ENCODE measurements at places on chromosomes 11 and 22.

- no peak for DNase-seq
Observed at GRCh38 chr11:122181893-122182292, 65.9 kb upstream of the BLID start.

DNA sequence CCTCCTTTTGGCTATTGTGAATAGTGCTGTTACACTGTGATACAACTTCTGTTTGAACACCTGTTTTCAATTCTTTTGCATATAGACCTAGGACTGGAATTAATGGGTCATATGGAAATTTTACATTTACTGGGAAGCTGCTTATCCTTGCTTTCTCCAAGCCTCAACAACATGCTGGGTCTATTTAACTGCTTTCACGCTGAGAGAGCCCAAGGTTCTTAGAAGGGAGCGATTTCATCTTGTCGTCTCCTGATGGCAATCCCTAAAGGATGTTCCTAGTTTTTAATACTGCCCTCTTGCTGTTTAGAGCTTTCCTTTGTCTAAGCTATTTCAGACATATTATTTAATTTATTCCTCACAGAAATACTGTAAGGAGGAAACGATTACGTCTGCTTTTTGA is 15.5 kb downstream of the IRAG1 start:
- DNase-seq = no peak

- no peak for DNase-seq
Observed at GRCh38 chr22:38719196-38719595, 13.5 kb downstream of the GTPBP1 start.

GRCh38 chr11:75779960-75780359 is 11.4 kb downstream of the DGAT2 start:
- DNase-seq = no peak

GRCh38 chr11:114559425-114560310 is at the start of gene NXPE1:
Gene NXPE1, minus strand, starts transcription at chr11:114559881. Its CDS starts 8,680 bp downstream, at chr11:114551201.
- no peak for DNase-seq

DNA sequence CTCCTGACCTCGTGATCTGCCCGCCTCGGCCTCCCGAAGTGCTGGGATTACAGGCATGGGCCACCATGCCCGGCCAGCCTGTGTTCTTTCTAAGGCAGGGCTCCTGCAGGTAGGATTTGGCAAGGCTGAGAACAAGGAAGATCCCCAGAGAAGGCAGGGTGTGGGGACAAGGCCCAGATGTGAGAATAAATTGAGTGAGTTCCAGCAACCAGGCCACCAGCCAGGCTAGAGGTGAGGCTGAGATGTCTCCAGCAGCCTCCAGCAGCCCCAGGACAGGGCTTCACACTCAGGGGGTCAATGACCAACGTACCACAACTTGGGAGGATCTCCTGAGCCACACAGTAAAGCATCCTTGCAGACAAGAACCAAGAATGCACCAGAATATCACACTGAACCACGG is 75.1 kb downstream of the BUD13 start:
- DNase-seq = no peak

GRCh38 chr11:126332221-126332711 is 23.2 kb upstream of the ST3GAL4 start:
- DNase-seq = no peak

GRCh38 chr11:39741066-39741465 is 1718.4 kb downstream of the LRRC4C start:
- DNase-seq = no peak

DNA sequence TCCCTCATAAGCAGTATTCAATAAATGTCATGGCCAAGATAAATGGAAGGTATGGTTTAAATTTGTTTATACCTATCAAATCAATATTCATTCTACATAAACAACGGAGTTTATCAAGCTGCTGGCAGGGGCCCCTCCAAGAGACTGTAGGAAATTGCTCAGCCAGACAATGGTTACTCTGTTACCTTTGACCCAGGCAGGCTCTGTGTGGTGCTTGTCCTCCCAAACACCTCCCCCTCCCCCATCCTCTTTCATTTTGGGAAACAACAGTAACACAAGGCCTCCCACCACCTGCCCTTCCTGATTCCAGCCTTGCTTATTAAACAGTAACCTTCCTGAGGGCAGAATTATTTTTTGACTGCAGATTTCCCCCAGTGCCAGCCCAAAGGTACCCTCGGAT is 10.5 kb upstream of the ZBTB16 start:
- DNase-seq = no peak

DNA sequence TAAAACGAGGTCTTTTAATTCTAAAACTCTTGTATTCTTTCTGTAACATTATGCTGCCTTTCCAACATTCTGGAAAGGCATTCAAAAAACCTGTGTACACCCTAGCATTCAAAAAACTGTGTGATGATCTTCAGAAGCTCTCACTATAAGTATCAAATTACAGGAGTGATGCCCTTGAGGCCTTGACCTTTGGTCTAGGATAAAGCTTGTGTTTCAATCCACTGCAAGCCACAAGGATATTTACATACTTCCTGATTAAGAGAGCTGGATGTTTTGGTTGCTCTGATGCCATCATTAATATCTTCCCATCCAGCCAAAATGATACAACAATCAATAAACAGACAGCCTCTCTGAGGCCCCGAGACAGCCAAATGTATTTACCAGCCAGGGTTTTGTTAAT is 11.9 kb downstream of the CLPB start:
- no peak for DNase-seq

DNA sequence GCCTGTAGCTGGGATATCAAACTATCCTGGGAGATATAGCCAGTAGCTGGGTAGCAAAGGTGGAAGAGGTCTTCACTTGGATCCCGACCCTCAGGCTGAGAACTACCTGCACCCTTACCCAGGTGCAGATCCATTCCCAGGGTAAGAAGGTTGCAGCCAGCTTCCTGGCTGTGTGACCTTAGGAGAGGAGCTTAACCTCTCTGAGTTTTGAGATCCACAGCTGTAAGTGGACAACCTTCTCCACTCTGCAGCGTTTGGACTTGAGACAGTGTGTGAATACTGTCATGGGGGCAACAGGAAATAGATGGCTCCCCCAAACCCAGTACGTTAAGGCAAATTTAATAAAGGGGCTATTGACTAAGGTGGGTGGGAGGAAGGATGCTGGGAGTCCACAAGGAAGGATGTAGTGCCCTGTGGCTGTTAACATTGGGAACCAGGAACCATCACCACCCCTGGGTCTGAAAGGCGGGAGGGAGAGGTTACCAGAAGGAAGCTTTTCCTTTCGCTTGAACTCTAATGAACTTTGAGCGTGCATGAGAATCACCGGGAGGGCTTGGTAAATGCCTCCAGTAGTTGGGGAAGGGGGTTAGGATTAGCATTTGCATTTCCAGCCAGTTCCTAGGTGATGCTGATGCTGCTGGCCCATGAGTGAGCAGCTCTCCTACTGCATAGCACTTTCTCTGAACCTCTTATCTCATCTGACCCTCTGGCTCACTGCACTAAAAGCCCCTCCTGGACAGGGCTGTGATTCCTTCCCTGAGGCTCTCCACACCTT is 24.4 kb downstream of the SGSM1 start:
- no peak for DNase-seq

- DNase-seq = no peak
Observed at GRCh38 chr11:69287968-69288882, 5.7 kb upstream of the MYEOV start.

GRCh38 chr11:12995188-12995587 is 13.9 kb upstream of the RASSF10 start:
- DNase-seq = no peak

- no peak for DNase-seq
Observed at GRCh38 chr11:72045849-72046248, 34.5 kb downstream of the NUMA1 start.

GRCh38 chr11:124669193-124669592 is 4.3 kb downstream of the SIAE start:
- DNase-seq = no peak

DNA sequence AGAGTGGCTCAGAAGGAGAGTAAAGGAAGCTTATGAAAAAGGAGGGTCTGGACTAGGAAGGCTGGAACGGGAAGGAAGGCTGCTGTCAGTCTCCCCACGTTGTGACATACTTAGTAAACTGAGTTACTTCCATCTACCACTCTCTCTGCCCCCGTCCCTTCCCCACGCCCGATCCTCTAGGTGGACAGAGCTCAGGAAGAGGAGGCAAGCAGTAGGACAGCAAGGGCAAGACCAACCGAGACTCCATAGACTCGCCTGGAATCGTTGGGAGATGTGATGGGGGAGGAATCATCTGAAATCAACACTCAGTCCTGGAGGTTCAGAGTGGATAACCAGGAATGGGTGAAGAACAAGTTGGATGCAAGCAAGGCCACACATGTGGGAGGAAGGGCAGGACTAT is 240.7 kb downstream of the BUD13 start:
- no peak for DNase-seq

- DNase-seq = no peak
Observed at GRCh38 chr22:27874764-27875163, 44.3 kb downstream of the PITPNB start.

DNA sequence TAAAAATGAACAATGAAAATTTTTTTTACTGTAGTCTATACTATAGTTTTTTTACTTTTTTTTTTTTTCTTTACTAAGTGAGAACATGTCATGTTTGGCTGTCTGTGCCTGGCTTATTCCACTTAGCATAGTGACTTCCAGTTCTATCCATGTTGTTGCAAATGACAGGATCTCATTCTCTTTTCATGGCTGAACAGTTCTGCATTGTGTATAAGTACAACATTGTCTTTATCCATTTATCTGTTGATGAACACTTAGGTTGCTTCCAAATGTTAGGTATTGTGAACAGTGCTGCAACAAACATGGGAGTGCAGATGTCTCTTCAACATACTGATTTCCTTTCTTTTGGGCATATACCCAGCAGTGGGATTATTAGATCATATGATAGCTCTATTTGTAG is 88.1 kb upstream of the CCDC90B start:
- no peak for DNase-seq

GRCh38 chr11:27420217-27420616 is 52.4 kb downstream of the LGR4 start:
- DNase-seq = no peak

- DNase-seq = no peak
Observed at GRCh38 chr22:36366291-36366708, 21.5 kb downstream of the MYH9 start.

Data from cerebellar nuclear complex (tissue), 1 donor.